ENCODE measurements at places on chromosomes 5 and 9.

DNA sequence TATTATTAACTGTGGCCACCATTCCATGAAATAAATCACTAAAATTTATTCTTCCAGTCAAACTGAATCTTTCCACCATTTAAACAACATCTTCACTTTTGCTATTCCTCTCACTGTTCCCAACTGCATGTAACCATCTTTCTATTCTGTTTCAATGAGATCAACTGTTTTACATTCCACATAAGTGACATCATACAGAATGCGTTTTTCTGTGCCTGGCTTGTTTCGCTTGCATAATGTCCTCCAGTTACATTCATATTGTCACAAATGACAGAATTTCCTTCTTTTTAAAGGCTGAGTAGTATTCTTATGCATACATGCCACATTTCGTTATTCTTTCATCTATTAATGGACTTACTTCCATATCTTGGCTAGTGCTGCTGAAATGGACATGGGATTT, 738.2 kb downstream of the SEMA5A start:
- DNase-seq, result no peak

DNA sequence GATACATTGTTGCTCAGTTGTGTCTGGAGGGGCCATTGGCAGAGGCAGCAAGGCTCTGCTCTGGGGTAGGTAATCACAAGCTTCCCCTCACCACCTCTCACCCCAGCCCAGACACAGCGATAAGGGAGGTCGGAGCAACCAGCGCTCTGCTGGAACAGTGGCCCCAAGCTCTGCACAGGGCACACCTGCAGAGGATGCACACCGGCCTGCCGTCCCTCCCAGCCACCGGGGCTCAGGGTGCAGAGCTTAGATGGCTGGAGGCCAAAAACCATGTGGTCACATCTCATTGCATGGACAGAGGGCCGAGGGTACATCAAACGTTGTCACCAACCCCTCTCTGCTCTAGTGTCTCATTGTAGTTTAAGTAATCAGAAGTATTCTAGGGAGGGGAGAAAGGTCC, 95.4 kb upstream of the ICE1 start:
- no peak for DNase-seq

- DNase-seq, result no peak
Observed at GRCh38 chr5:16737209-16737608, 120.4 kb upstream of the RETREG1 start.

- no peak for DNase-seq
Observed at GRCh38 chr5:73596705-73597328, 29.2 kb upstream of the ARHGEF28 start.

- no peak for DNase-seq
Observed at GRCh38 chr5:129460672-129460935, 506 bp downstream of the ADAMTS19 start.

GRCh38 chr5:126624534-126624933, 23.8 kb downstream of the PHAX start:
- DNase-seq, result no peak

GRCh38 chr9:14136646-14137370, 177.1 kb downstream of the NFIB start:
- DNase-seq, result no peak

DNA sequence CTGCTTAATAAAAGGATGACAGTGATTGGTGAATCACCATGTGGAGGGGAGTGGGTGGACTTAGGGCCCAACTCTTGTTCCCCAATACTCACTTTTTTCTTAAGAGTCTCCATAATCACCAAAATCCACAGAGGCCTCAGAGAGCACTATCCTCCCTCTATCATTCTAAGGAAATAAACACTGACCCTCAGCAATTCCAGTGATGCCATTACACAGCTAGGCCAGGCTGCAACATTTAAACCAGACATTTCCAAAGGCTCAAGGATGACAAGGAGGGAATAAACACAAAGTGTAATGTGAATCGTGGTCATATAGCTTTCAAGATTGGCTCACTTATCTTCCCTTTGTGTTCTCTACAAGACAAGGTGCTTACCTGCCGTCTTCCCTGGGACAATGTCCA, 2.4 kb upstream of the ARSI start:
- DNase-seq, result no peak

- peak; percentile 27 for DNase-seq
Observed at GRCh38 chr5:128905568-128906110, 59.6 kb upstream of the SLC27A6 start.

- no peak for DNase-seq
Observed at GRCh38 chr5:179410291-179411160, 65.3 kb upstream of the ADAMTS2 start.

DNA sequence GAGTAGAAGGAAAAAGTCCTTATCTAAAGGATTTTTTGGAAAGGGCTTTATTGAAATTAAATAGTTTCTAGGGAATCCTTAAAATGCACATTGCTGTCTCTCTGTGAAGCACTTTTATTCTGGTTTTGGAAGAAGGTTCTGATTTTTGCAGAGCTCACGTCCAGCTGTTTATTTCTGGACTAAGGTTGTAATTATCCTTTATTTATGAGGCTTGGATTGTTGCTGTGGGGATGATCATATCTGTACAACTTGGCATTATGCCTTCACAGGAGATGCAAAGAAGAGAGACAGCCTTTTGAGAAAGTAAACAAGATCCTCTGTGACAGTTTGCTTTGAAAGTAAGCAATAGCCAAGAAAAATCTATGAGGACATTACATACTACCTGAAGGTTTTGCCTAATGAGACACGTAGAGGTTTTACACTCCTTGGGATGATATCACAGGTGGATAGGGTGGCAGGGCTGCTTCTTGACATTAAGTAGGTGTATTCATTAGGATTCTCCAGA, 14.6 kb downstream of the SMARCA2 start:
- no peak for DNase-seq

- DNase-seq, result no peak
Observed at GRCh38 chr9:77438653-77439052, 209.5 kb downstream of the GNA14 start.

GRCh38 chr5:89396278-89396954, 513.4 kb upstream of the MEF2C start:
- DNase-seq, result no peak

DNA sequence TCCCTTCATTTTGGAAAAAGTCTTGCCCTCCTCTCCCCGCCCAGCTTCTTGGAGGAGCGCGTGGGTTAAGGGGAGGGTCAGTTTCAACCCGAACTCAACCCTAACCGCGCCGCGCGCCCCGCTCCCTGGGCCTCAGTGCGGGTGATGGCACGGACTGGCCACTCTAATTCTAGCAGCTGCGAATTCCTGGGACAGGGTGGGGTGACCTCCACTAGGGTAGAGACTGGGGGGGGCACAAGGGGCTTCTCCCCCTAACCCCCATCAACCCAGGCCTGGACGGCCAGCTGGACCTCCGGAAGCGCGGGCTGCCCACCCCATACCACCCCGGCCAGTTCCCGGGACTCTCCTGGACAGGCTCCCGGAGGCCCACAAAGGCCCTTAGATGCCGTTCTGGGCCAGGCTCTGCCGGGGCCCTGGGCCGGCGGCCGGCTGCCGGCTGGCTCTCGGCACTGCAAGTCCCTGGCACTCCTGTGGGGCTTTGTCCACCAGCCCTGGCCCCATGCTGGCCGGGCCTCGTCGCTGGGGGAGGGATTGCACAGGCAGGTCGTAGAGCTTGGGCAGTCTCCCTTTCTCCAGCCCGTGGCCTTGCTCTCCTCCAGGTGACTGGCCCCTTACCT, 7.2 kb upstream of the PSD2 start:
- no peak for DNase-seq

DNA sequence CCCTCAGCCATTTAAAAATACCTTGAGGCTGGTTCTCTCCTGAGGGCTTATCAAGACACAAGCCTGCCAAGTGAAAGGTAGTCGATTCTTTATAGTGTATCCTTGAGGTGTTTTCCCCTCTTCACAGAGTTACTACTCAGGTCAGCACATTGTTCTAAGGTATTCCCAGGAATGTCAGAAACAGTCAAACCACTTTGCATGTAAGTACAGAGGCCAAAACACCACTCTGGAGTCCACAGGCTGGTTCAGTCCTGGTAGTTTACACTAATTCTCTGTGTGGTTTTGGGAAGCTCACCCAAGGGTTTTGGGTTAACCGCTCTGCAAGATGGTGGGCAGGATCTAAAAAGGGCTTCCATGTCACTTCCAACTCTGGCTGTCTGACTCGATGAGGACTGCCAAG, 162.3 kb upstream of the PPP2R2B start:
- no peak for DNase-seq

- DNase-seq, result no peak
Observed at GRCh38 chr9:127949827-127950512, 12.3 kb upstream of the DPM2 start.

GRCh38 chr5:122392824-122393223, 80.8 kb downstream of the SNCAIP start:
- DNase-seq, result no peak

DNA sequence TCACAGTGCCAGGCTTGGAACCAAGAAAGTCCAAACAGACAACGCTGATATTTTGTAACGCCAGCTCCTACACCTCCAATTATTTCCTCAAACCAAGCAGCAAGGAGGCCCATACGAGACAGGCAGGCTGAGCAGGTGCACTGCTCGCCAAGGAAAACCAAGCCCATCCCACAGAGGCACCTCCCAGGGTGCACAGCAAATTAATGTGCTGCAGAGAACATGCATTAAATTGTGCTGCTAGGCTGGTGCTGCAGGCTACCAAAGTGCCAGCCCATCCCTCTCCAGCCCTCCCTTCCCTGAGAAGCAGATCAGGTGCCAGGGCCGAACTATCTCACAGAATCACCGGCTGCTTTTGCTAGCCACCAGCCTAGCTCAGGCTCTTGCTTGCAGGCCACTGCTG, 137.8 kb downstream of the PAX5 start:
- DNase-seq, result no peak

DNA sequence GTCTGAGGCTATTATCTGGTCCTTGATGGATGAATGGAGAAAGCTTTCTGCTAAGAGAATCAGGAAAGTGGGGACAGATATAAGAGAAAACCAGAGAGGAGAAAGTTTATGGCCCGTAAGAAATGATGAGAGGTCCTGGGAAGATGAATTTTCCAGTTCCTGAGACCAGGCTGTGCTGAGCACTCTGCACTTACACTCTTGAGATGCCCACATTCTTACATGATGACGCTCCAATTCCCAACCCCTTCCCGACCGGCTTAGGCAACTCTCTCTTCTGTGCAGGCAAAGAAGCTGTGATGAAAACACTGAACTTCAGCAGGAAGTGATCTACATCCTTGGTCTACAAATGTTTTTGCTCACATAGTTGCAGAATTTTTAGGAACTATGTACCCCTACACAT, 417.0 kb downstream of the ARHGEF28 start:
- DNase-seq, result no peak

DNA sequence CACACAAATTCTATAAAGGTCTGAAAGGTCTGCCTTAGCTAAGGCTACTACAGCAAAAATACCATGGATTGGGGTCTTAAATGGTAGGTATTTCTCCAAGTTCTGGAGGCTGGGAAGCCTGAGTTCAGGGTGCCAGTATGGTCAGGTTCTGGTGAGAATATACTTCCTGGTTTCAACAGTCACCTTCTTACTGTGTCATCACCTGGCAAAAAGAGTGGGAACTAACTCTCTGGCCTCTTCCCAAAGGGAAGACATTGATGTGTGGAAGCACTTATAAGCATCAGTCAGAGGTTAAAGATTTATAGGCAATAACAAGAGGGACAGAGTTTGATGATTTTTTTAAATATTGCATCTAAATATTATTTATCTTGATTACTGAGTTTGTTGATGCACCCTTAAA, 53.0 kb downstream of the ZNF622 start:
- DNase-seq, result no peak

Measured in NCI-H526 (cell line).